SJSA1 (cell line): ENCODE measurements at places on chromosomes 2 and 18. TPM values are rescaled to one million over a fixed set of nuclear protein-coding genes. Genes with fewer than 3 reads are reported as not detected.

GRCh38 chr2:164600763-164601162 lies 20.5 kb downstream of the GRB14 start:
- no peak for DNase-seq

GRCh38 chr2:12057436-12058166 lies 311.2 kb downstream of the LPIN1 start:
- DNase-seq, result peak; percentile 62

The DYNAP gene
- total RNA-seq, result not detected in 2 replicates

- no peak for DNase-seq
These were observed 57.2 kb downstream of the TSHZ1 start for GRCh38 chr18:75267643-75268363.

DNA sequence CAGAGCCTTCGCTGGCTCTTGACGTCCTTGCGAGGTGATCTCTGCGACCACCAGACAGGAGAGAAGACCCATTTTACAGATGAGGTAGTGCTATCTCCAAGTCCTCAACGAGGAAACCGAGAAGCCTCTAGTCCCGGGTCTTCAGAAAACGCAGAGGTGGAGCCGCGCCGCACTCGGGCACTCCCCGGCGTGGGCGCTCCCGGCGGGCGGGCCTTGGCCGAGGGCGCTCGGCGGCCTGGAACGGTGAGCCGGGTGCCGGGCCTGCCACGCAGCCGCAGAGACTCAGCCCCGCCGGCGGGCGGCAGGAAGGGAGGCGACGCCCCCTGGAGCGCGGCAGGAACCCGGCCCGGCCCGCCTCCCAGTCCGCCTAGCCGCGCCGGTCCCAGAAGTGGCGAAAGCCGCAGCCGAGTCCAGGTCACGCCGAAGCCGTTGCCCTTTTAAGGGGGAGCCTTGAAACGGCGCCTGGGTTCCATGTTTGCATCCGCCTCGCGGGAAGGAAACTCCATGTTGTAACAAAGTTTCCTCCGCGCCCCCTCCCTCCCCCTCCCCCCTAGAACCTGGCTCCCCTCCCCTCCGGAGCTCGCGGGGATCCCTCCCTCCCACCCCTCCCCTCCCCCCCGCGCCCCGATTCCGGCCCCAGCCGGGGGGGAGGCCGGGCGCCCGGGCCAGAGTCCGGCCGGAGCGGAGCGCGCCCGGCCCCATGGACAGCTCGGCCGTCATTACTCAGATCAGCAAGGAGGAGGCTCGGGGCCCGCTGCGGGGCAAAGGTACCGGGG lies at the start of gene CTDSP1:
Gene CTDSP1 (plus strand): TSS at position 478 of the 776 bp plus-strand sequence. CDS start 223 bp downstream, at position 701.
- peak; percentile 96 for DNase-seq

The IL1RL1 gene
- total RNA-seq, result not detected in 2 replicates

The EGR4 gene
- total RNA-seq, result not detected in 2 replicates

DNA sequence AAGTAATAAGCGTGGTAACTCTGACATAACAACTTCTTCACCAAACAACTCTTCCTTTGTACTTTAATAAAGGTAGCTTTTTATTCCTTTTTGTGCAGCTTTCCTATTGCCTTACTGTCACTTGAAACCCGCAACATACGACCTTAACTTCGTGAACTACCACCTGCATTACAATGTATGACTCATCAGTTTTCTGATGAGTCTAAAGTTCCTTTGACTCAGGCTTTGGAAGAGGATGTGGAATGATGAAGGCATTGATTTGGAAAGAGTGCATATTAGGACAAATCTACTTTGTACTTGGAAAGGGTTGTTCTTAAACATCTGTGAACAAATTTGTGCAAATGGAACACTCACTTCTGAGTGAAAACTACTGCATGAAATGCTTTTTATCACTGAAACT lies 1012.1 kb downstream of the TMEM182 start:
- no peak for DNase-seq

DNA sequence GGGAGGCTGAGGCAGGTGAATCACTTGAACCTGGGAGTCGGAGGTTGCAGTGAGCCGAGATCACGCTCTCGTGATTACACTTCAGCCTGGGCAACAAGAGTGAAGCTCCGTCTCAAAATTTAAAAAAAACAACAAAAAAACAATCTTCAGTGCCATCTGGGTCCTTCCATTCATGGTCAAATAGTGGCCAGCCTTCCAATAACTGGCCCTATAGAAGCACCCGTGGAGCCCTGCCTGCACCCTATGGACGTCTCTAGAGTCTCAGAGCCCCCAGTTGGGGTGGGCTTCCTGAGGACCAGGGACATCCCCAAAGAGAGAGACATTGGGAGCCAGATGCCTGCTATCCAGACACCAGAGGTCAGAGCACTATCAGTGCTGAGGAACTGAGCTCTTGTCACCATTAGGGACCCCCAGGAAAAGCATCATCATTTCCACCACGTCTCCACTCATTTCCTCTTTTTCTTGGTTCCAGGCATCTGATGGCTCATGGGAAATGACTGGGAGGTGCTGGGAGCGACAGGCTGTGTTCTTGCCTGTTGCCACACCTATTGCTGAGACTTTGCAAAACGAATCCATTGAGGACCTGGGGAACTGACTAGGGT lies 9.4 kb downstream of the NEU2 start:
- DNase-seq, result no peak

GRCh38 chr18:79283929-79284328 lies 111.8 kb upstream of the NFATC1 start:
- DNase-seq, result no peak

The TSPYL6 gene
- total RNA-seq, result not detected in 2 replicates

DNA sequence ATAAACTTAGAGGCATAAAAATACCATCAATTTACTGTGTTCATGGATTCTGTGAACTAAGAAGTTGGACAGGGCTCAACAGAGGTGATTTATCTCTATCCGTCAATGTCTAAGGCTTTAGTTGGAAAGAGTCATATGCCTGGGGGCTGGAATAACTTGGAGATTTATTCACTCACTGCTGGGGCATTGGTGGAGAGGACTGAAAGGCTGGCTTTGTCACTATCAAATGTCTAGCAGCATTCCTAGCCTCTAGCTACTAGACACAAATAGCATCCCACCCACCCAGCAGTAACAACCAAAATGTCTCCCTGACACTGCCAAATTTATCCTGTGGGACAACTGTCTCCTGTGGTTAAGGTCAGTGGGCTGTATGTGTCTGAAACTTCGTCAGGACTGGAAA lies 71.0 kb downstream of the EVA1A start:
- no peak for DNase-seq

GRCh38 chr2:69180227-69180626 lies 167.2 kb downstream of the ANTXR1 start:
- no peak for DNase-seq

The CPO gene
- not detected in 2 replicates for total RNA-seq

- peak; percentile 39 for DNase-seq
These were observed 19.6 kb upstream of the WDR75 start for GRCh38 chr2:189421644-189422043.

DNA sequence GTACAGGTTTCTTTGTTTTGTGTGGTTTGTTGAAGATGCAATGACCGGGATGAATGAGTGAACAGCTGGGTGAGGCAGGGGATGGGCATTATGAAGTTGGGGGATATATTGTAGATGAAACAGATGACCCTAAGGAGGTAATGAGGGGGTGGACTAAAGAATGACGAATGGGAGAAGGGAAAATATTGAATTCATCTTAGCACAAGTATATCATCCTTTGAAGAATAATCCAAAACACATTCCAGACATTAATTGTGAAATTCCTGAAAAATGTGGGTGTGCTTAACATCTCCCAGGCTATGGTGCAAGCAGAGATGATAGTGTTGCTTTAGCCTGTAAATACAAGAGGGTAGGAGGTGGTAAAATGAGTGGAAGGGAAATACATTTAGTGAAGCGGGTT lies 5.8 kb downstream of the CRIM1 start:
- DNase-seq, result no peak

DNA sequence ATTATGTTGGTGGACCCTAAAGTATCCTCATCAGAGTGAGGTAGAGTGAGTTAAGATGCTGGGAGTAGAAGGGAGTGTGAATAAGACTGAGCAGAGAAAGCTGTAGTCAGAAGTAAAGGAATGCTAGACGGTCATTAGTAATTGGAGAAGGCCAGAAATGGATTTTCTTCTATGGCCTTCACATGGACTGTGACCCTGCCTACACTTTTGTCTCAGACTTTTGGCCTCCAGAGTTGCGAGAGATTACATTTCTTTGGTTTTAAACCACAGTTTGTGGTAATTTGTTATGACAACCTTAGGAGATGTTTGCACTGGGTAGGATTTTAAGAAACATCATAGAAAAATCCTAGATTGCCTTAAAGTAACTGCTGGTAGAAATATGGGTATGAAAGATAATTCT lies 1267.7 kb upstream of the TMEFF2 start:
- no peak for DNase-seq

DNA sequence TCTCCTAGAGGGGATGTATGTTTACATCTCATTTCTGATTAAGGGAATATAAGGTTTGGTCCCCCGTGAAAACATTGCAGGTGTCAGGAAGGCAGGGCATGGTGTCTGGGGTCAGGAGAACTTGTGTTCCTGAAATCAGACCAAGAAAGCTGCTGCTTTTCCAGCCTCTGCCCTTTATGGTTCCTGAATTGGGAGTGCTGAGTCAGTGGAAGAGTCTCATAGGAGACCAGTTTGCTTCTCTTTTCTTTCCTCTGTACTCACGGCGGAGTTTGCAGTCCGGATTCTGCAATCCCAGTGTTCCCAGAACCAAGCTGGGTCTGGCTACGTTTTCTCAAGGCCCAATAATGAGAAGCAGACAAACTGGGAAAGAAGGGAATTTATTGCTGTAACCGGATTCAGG lies 5.1 kb upstream of the MARCO start:
- no peak for DNase-seq

DNA sequence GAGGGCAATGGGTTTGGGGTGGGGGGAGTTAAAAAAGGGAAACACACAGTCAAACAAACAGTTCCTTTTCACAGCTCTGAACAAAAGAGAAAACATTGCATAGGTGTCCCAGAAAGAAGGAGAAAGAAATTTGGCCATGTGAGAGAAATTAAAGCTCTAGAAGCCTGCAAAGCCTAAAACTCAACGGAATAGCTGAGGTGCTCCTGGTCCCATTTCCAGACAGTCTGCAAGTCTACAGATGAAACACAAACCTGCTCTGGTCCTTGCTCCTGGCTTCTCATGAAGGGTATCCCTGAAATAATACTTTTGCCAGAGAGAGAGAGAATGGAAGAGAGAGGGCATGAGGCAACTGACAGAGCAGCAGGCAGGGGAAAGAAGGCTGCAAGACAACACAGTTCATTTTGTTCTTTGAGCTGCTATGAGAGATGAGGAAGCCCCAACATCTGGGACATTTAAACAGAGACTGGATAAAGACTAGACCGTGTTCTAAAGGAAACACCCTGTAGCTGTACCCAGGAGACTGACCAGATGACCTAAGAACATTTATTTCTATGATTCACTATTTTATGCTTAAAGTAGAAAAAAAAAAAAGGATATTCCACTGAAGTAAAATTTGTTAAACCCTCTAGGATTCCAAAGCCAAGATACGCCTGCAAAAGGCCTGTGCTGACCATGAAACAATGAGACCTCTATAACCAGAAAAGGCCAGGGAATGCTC lies 57.3 kb upstream of the CYP26B1 start:
- no peak for DNase-seq

The TEKT4 gene
- total RNA-seq, result not detected in 2 replicates

The MROH2A gene
- not detected in 2 replicates for total RNA-seq

DNA sequence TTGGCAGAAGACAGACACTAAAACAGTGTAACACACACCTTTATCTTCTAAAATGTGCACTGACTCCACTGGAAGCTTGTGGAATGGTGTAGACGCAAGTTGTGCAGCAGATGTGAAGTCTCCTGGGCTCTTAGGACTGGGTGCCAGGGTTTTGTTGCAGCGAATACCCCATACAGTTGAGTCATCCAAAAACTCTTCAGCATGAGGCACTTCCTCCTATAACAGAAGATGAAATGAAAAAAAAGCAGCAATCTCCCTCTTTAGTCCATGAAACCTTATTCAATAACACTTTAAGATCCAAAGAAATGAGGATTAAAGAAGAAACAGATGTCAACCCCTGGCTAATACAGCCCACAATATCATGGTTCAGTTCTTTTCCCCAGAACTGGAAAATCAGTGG lies 22.2 kb downstream of the BUB1 start:
- no peak for DNase-seq

GRCh38 chr2:776038-776437 lies 98.8 kb upstream of the TMEM18 start:
- no peak for DNase-seq

DNA sequence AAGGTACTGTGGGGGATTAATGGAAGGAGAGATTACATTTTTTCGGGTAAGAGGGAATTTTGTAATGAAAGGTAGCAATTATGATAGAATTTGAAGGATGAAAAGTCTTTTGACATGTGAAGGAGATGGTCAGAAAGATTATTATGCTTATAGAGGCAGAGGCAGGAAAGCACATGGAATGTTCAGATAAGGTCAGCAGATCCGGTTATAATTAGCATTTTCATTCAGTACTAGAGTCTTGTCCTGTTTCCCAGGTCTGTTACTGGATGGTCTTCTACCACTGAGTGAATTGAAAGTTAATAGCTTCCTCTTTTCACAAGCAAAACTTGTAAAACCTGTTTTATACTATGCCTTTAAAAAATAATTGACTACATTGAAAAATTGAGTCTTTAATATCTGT lies 116.9 kb downstream of the PHLPP1 start:
- no peak for DNase-seq

DNA sequence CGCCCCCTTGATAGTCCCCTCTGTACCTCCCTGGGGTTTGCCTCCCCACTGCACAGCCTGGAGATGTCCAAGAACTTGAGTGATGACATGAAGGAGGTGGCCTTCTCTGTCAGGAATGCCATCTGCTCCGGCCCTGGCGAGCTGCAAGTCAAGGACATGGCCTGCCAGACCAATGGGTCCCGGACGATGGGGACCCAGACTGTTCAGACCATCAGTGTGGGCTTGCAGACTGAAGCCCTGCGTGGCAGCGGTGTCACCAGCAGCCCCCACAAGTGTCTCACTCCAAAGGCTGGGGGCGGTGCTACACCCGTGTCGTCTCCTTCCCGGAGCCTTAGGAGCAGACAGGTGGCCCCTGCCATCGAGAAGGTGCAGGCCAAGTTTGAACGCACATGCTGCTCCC lies 119.9 kb downstream of the MTCL1 start:
- no peak for DNase-seq

The TEX44 gene
- not detected in 2 replicates for total RNA-seq

The OR6B2 gene
- not detected in 2 replicates for total RNA-seq

- no peak for DNase-seq
These were observed 315.1 kb downstream of the RDH14 start for GRCh38 chr2:18245375-18245774.

The HPCAL1 gene
- 56.8 and 60.3 TPM in 2 replicates for total RNA-seq

The MC5R gene
- not detected in 2 replicates for total RNA-seq

The TYMS gene
- total RNA-seq, result 113 and 123 TPM in 2 replicates

GRCh38 chr2:24046599-24046929 lies 627 bp downstream of the WDCP start:
- DNase-seq, result no peak

The OXER1 gene
- total RNA-seq, result not detected in 2 replicates

DNA sequence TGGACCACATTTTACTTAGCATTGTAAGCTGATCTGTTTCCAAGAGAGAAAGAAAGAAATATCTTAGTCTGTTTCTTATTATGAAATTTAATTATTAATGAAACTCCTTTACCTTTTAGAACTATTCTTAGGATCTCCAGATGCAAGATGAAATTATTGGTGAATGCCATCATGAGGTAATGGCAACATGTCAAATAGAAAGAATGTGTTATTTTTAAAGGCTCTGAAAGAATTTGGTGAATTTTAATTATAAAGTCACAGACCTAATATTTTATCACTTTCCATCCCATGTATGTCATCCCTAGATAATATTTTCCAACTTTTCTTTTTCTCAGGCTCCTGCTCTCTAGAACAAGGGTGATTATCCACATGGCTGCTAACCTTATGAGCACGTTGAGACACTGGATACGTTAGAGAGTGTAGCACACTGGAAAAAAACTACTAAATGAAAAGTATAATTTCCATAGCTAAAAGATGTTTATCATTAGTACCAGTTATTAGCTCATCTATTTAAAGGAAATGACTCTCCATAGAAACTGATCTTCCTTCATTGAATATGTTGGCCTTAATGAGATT lies 95.2 kb upstream of the SCG2 start:
- no peak for DNase-seq
